ENCODE measurements at places on chromosomes 1 and 21.

GRCh38 chr1:205049479-205049878 lies 6.5 kb downstream of the CNTN2 start:
- peaks cover 50% of the 10 kb centered on the region for H3K27me3 ChIP-seq
- no peak overlapping the region for H3K27ac ChIP-seq
- H3K36me3 ChIP-seq = no peaks in the 10 kb centered on the region
- DNase-seq = no peak

DNA sequence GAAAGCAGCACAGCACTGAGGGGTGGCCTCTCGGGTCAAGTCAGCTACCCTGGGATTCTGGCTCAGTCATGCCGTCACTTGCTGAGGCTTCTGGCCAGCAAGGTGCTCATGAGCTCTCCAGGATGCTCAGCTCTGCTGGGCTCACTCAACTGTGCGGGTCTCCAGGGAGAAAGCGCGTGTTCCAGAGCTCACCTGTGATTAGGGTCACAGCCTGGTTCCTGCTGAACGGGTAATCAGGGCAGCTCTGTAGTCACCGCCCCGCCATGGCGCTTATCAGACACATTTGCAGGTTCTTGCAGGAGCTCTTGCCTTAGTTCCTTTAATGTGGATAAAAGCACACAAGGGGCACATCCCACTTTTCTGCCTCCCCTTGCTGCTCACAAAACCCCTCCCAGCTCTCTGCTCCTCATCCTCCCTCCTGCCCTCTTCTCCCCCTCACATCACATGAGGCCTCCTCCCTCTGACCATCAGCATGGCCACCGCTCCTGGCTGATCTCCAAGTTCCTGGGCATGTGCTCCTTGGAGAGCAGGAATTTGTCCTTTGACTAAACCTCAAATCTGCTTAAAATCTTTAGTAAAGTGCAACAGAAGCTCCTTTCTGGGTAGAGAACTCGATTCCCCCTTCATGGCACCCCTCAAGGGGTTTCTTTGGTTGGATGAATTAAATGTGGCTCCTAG lies 2.0 kb downstream of the PCP4 start:
- no peak for DNase-seq
- no peaks in the 10 kb centered on the region for H3K27me3 ChIP-seq
- H3K4me3 ChIP-seq = no peak overlapping the region
- no peak overlapping the region for H3K27ac ChIP-seq
- H3K36me3 ChIP-seq = no peaks in the 10 kb centered on the region
- H3K4me1 ChIP-seq = no peaks in the 10 kb centered on the region

- peaks cover 26% of the 10 kb centered on the region for H3K4me1 ChIP-seq
- peaks cover 15% of the 10 kb centered on the region for H3K36me3 ChIP-seq
- H3K4me3 ChIP-seq = peak overlapping the region; percentile 89
Measured at GRCh38 chr1:205122489-205122882, 708 bp upstream of the RBBP5 start.

DNA sequence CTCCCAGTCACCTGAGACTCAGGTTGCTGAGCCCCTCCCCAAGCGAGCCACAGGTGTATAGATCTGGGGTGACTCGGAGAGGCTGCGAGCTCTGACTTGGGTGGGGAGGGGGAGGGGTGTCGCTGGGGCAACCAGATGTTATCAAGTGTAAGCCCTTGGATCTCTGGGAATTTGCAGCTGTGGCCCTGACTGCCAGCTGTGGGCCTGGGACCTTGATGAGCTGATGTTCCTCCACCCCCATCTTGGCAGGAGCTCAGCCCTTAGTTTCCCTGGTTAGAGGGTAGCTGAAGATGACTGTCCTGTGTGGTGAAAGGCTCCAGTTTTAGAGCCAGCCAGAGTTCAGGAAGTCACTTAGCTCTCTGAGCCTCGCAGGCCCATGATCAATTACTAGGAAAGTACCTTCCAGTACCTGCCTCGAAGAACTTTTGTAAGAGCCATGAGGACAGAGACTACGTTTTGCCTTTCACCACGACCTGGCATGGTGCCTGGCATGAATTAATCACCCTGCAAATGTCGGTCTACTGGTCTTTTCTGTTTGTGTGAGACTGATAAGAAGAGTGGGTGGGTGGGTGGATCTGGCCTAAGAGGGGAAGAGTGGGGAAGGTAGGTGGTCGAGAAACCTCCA lies 55.8 kb downstream of the YARS1 start:
- H3K27me3 ChIP-seq = no peaks in the 10 kb centered on the region
- no peak for DNase-seq
- no peaks in the 10 kb centered on the region for H3K4me1 ChIP-seq
- no peak overlapping the region for H3K27ac ChIP-seq

GRCh38 chr1:169529068-169529642 lies 43.4 kb upstream of the SLC19A2 start:
- H3K4me3 ChIP-seq = no peak overlapping the region
- no peaks in the 10 kb centered on the region for H3K36me3 ChIP-seq
- H3K27me3 ChIP-seq = no peaks in the 10 kb centered on the region
